ENCODE measurements at places on chromosomes 3 and 15.

DNA sequence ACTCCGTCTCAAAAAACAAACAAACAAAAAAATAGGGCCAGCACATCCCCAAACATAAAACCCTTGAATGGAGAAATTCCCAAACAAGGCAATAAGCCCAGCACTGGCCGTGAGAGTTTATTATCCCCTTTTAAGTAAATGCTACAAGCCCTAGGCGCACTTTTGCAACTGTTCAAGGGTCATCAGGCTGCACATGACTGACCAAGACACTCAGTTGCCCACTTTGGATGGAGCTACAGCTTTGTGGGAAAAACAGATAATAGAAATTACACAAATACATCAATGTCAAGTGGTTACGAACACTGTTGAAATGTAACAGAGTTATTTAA, 33.7 kb upstream of the ZNF445 start:
- DNase-seq: no peak

GRCh38 chr3:1190569-1190968, 97.7 kb downstream of the CNTN6 start:
- DNase-seq: no peak

DNA sequence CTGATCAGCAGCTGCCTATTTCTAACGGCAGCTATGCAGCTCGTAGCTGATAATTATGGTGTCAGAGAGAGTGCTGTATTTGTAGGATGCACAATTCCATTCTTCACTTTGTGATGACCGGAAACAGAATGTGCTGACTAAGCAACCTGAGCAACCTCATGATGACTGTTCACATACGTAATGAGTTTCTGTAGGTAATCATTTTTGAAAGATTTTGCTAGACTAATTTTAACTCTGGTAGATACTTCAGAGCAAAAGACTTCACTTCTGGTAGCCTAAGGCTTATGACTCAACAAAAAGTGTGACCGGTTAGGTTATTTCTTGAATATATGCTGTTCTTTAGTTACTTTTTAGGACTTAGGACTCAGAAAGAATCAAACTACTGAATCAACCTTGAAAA, 567.7 kb downstream of the NAALADL2 start:
- no peak for DNase-seq

GRCh38 chr15:49848282-49848724, 227.5 kb downstream of the DTWD1 start:
- DNase-seq: no peak

- no peak for DNase-seq
Measured at GRCh38 chr3:180287703-180288102, 251.0 kb upstream of the PEX5L start.

- no peak for DNase-seq
Measured at GRCh38 chr3:57268416-57268815, 24.1 kb downstream of the ASB14 start.

Data from mesendoderm (in vitro differentiated cells).